Stimulated activated CD8-positive, alpha-beta memory T cell treated with anti-CD3 and anti-CD28 coated beads, Interleukin-2, amount 100 ng/mL, for 48 hours (primary cell): ENCODE measurements at places on chromosomes 13 and 19.

DNA sequence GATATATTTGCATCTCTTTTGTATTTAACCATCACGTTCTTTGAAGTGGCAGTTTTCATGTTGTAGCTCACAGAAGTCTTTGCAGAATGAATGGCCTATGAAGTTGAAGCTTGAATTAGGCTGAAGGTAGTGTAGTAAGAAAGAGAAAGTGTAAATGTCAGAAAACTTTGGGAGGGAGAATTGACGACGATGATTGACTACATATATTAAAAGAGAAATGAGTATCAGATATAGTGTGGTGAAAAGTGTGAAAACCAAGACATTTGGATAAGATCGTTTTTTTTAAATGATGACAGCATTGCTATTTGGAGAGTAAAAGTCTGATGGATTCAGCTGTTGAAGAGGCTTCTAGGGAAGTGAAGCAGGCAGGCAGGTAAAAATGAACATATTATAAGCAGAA lies 14.6 kb upstream of the GPC5 start:
- DNase-seq = no peak

DNA sequence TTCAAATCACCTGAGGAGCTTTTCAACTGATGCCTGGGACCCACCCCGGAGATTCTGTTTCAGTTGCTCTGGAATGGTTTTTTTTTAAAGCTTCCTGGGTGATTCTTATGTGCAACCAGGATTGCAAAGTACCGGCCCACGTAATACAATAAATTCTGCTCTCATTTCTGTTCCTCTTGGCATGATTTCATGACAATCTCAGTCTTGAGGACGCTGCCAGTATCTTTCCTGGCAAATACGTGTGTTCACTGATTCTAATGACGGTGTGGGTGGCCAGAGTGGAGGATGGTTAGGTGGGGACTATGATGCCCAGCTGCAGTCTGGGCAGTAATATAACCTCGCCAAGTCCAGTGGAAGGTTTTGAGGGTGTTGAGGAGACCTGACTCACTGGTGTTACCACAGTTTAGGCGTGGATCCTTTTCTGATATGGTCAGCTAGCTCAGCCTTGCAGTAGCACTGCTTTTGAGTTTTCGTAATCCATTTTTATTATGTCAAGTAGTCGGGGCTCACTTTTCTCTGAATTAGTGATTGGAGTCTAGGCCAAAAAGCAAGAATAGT lies 49.4 kb downstream of the FAM124A start:
- DNase-seq = no peak

- DNase-seq = no peak
Measured at GRCh38 chr19:43928820-43929219, 6.3 kb downstream of the ZNF45 start.

DNA sequence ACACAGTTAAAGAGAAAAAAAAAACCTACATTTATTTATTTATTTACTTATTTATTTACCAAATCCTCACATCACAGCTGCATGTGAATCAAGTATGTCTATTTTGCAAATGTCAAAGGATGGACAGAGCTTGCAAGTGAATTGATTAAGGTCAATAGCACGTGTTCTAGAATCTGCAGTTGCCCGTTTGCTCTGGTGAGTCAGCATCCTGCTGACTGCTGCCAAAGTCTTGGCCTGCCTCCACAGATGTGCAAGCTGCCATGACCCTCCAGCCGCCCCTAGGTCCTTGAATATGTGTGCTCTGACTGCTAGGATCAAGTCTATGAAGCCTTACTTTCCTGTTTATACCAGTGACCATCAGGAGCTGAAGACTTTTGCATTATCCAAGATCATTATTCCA lies 320.6 kb downstream of the GPC5 start:
- DNase-seq = no peak

GRCh38 chr19:44371815-44372480 lies 15.5 kb upstream of the ZNF112 start:
- no peak for DNase-seq

- DNase-seq = no peak
Measured at GRCh38 chr19:3907626-3908265, 25.1 kb upstream of the NMRK2 start.

DNA sequence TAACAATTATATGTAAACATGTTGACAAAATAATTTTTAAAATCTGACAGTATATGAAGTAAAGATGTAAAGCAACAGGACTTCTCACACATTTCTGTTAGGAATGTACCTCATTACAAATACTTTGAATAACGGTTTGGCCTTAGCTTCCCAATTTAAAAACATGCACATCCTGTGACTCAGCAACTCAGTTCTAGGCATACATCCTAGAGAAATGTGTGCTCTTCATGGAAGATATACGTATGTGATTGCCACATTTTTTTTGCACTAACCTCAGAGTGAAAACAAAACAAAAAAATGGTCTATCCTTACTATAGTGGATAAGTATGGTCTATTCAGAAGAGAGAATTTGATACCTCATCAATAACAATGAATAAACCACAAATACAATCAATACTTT lies 314.6 kb downstream of the LIG4 start:
- DNase-seq = no peak

DNA sequence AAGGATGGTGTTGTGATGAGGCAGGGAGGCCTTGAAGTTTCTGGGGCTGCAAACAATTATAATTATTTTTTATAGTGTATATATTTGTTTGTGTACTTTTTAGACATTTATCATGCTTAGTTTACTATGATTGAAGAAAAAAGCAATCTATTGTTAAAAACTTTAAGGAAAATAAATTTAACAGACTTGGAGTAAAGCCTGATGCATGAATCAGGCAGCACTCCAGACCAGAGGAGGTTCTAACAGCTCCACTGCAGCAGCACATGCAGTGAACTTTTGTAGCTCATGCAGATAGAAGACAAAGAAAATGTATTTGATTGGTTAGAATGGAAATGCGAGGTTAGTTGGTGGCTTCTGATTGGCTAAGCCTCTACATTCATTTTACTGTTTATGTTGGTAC lies 36.8 kb upstream of the PABPC3 start:
- DNase-seq = no peak

GRCh38 chr13:89541091-89542030 lies 1806.1 kb upstream of the MIR17HG start:
- DNase-seq = no peak

DNA sequence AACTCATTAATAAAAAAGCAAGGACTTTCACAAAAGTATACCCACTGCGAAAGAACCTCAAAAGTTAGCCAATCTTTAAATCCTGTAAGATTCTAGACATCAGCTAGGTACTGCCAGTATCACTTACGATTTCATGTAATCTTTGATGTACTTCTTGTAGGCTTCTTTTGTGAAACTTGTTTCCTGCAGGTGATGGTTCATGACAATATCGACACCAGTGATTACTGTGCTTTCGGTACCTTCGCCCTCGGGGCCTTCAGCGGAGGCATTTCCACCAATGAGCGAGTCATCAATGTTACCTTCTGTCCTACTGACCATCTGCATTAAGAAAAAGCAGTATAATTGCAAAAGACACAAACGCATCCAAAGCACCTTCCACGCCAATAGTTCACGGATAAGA lies 1.1 kb downstream of the TPT1 start:
- DNase-seq = no peak

- DNase-seq = no peak
Measured at GRCh38 chr19:15197942-15198341, 2.9 kb downstream of the NOTCH3 start.

DNA sequence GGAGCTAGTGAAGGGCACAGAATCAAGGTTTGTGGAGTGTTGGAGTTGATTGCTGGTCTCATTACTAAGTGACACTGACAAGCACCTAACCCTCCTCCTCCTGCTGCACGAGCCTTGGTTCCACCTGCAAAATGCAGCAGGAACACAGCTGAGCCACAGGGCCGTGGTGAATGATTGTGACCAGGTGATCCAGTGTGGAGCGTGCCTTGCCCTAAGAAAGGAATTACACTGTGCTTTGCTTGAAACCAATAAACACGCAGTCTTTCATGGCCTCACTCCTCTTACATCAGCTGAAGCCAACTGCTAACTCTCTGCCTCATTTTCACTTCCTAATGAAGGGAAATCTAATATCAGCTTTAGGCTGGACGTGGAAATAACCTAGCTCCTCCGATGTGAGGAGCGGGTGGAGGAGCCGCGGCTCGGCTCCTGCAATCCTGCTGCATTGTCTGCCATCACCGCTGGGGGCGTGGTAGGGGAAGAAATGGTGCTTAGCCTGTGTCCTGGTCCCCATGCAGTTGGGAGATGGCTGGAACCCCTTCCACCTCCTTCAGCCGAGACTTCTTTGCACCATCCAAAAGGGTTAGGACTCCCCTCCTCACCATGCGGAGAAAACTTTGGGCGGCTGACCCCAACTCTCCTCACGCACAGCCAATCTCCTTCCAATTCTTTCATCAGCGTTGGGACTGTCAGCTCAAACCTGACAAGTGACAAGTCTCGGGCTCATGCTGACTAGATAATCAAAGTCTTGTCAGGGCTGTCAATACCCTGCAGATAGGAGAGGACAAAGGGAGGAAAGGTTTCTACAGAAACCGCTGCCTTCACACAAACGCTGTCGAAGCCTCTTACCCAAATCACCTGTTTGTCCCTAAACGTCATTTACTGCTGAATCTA lies 427.9 kb downstream of the ZNF536 start:
- DNase-seq = peak; percentile 14

- no peak for DNase-seq
Measured at GRCh38 chr19:870963-871401, 11.5 kb downstream of the CFD start.
